Activated CD8-positive, alpha-beta T cell treated with anti-CD3 and anti-CD28 coated beads, Interleukin-2, amount 10 ng/mL, durations not matched to agents 7 days and 5 days (primary cell): ENCODE measurements at places on chromosomes 3 and 15. TPM values are rescaled to one million over a fixed set of nuclear protein-coding genes. Genes with fewer than 3 reads are reported as not detected.

- peaks cover 7% of the 10 kb centered on the region for H3K27me3 ChIP-seq
- H3K4me1 ChIP-seq, result peaks cover 15% of the 10 kb centered on the region
- no peak for DNase-seq
- H3K4me3 ChIP-seq, result no peak overlapping the region
These were observed 2.1 kb upstream of the ANP32A start for GRCh38 chr15:68822818-68823217.

TNNC1 gene
- total RNA-seq, result 2.1 TPM

RHOV gene
- total RNA-seq, result not detected

P2RY12 gene
- total RNA-seq, result not detected

- peaks cover 14% of the 10 kb centered on the region for H3K4me1 ChIP-seq
- H3K27ac ChIP-seq, result no peak overlapping the region
- H3K36me3 ChIP-seq, result no peaks in the 10 kb centered on the region
- DNase-seq, result no peak
These were observed 183.4 kb upstream of the GADL1 start for GRCh38 chr3:31077826-31078225.

- H3K27me3 ChIP-seq, result peaks cover 7% of the 10 kb centered on the region
- no peak overlapping the region for H3K27ac ChIP-seq
- no peaks in the 10 kb centered on the region for H3K36me3 ChIP-seq
- H3K4me3 ChIP-seq, result no peak overlapping the region
- no peak for DNase-seq
- H3K4me1 ChIP-seq, result peaks cover 5% of the 10 kb centered on the region
These were observed 18.7 kb downstream of the TMPRSS7 start for GRCh38 chr3:112053229-112053628.

ACKR2 gene
- 2.8 TPM for total RNA-seq

RPL29 gene
- 1,199 TPM for total RNA-seq

DNA sequence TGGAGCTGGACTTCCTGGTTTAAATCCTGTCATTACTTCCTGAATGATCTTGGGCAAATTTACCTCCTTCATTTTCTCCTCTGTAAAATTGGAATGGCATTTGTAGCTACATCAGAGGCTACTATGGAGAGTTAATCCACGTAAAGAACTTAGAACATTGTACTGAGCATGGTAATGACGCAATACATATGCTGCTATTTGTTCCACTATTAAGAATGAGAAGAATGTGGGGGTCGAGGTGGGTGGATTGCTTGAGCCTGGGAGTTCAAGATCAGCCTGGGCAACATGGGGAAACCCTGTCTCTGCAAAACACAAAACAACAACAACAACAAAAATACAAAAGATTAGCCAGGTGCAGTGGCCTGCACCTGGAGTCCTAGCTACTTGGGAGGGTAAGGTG is 250.6 kb downstream of the RYR3 start:
- H3K27ac ChIP-seq, result no peak overlapping the region
- no peaks in the 10 kb centered on the region for H3K36me3 ChIP-seq
- DNase-seq, result no peak
- H3K4me3 ChIP-seq, result no peak overlapping the region
- H3K27me3 ChIP-seq, result no peaks in the 10 kb centered on the region

DNA sequence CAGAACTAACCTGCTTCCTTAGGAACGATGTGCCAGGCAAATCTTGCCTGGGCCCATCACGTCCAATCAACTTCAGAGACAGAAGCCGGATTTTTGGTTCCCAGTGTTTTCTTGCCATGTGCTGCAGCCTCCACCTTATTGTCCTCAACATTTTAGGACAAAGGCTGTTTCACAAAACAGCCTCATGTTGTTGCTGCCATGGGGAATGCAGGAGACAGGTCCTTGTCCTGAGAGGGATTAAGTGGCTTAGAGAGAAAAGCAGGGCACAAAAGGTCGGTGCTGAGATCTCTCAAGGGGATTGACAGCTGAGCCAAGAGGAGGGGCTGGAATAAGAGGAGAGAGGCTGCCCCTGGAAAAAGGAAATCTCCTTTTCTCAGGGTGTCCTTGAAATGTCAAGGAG is 11.3 kb upstream of the NMNAT3 start:
- no peak overlapping the region for H3K27ac ChIP-seq
- no peak overlapping the region for H3K4me3 ChIP-seq
- no peaks in the 10 kb centered on the region for H3K4me1 ChIP-seq
- H3K36me3 ChIP-seq, result no peaks in the 10 kb centered on the region

- no peak for DNase-seq
- H3K4me1 ChIP-seq, result no peaks in the 10 kb centered on the region
- H3K4me3 ChIP-seq, result no peak overlapping the region
- no peaks in the 10 kb centered on the region for H3K36me3 ChIP-seq
- H3K27me3 ChIP-seq, result peaks cover 2% of the 10 kb centered on the region
- H3K27ac ChIP-seq, result no peak overlapping the region
These were observed 38.9 kb downstream of the ABI3BP start for GRCh38 chr3:100954199-100954935.

NOX5 gene
- not detected for total RNA-seq

DNA sequence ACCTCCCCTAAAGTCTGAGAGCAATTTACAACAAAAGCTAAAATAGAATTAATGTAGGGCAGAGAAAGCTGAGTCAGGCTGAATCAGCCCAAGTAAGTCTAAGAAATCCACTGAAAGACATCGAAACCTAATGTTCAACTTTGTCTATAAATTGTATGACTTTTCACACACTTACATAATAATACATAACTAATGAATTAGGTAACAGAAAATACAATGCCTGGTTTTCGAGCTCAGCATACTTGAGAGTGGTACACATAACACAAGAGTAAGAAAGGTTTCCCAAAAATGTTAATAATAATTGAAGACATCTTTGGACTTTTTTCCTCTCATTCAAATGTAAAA is 55.3 kb upstream of the VGLL4 start:
- H3K27me3 ChIP-seq, result no peaks in the 10 kb centered on the region
- no peak overlapping the region for H3K27ac ChIP-seq
- H3K4me3 ChIP-seq, result no peak overlapping the region
- H3K4me1 ChIP-seq, result no peaks in the 10 kb centered on the region

- DNase-seq, result no peak
- peaks cover 41% of the 10 kb centered on the region for H3K4me1 ChIP-seq
These were observed 25.5 kb downstream of the SLC9A9 start for GRCh38 chr3:143822798-143823197.

DNA sequence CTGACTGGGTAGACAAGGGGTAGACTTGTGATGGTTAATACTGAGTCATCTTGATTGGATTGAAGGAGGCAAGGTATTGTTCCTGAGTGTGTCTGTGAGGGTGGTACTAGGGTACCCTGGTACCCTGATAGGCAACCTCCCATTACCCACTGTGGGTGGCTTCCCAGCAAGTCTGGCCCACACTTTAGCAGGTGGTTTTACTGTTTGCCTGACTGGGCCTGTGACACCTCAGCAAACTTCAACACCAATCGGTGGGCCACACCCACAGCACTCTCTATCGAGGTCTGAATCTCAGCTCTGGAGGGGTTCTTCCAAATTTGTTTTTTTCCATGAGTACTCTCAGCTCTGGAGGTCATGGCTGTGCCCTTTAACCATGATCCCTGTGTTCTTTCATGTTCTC is 24.6 kb upstream of the SH3GL3 start:
- peaks cover 2% of the 10 kb centered on the region for H3K27me3 ChIP-seq
- no peak for DNase-seq
- no peak overlapping the region for H3K27ac ChIP-seq
- H3K36me3 ChIP-seq, result no peaks in the 10 kb centered on the region
- H3K4me1 ChIP-seq, result no peaks in the 10 kb centered on the region

- no peaks in the 10 kb centered on the region for H3K4me1 ChIP-seq
- no peak overlapping the region for H3K4me3 ChIP-seq
- H3K36me3 ChIP-seq, result no peaks in the 10 kb centered on the region
- H3K27me3 ChIP-seq, result no peaks in the 10 kb centered on the region
- no peak for DNase-seq
- no peak overlapping the region for H3K27ac ChIP-seq
These were observed 485.7 kb upstream of the ZNF385D start for GRCh38 chr3:22236490-22237270.

GRCh38 chr15:29854413-29854812 is 32.1 kb upstream of the TJP1 start:
- no peak overlapping the region for H3K27ac ChIP-seq
- no peak for DNase-seq
- H3K4me3 ChIP-seq, result no peak overlapping the region
- no peaks in the 10 kb centered on the region for H3K36me3 ChIP-seq
- H3K27me3 ChIP-seq, result peaks cover 2% of the 10 kb centered on the region

DNA sequence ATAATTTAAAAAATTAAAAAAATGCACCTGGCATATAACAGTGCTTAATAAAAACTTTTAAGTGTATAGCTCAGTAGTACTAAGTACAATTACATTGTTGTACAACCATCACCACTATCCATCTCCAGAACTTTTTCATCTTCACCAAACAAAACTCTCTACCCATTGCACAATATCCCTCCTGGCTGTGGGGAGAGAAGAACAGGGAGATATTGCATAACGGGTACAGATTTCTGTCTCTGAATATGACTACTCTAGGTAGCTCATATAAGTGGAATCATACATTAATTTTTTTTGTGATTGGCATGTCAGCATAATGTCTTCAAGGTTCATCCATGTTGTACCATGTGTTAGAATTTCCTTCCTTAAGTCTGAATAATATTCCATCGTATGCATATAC is 91.0 kb upstream of the PLAAT1 start:
- H3K27me3 ChIP-seq, result peaks cover 2% of the 10 kb centered on the region
- H3K4me3 ChIP-seq, result no peak overlapping the region
- DNase-seq, result no peak
- no peak overlapping the region for H3K27ac ChIP-seq

DNA sequence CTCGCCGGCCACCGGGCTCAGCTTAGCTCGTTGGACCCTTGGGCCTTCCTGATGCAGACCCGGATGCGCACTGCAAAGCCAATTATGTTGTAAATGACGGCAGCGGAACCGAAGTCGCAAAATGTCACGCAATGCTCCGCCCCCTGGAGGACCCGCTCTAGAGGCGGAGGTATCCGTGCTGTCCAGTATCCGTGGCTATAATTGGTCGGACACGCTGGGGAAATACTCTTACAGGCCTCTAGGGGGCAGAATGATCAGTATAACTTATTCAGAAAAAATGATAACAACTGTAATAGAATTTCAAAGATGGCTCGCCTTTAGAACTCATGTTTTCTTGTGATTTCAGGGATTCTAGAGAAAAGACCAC is at the start of gene PRR23B:
Gene PRR23B, minus strand, starts transcription at position 59 of the 367 bp plus-strand sequence. CDS start 265 bp downstream, outside the sequence.
- no peaks in the 10 kb centered on the region for H3K36me3 ChIP-seq
- no peak for DNase-seq
- no peaks in the 10 kb centered on the region for H3K27me3 ChIP-seq
- no peaks in the 10 kb centered on the region for H3K4me1 ChIP-seq
- H3K27ac ChIP-seq, result no peak within 1 kb of the TSS

DNA sequence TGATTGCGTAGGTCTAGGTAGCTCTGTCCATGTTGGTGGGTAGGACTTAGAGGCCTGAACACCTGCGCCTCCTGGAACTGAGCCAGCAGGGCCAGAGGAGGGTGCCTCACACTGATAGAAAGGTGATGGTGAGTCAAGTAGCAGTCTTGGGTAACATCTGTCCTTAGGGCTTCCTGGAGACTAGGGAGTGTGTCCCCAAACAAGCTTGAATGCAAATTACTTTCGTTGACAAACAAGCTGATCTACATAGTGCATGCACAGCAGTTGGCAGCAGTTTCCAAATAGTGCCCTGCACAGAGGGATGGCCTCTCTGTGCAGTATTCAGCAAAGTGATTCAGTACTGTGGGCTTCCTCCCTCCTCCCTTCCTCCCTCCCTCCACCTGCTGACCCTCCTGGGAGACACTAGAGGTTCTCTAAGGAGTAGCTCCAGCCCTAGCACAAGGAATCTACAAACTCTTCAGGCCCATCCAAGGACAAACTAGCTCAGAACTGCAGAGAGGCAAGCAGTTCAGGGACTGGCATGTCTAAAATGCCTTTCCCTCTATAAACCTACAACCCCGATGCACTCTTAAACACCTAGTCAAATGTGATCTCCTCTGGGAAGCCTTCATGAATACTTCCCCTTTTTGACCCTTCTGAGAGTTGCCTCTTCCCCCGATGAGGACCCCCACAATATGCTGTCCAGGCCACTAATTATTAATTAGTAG is 61.0 kb downstream of the TLE3 start:
- H3K27ac ChIP-seq, result no peak overlapping the region
- H3K36me3 ChIP-seq, result no peaks in the 10 kb centered on the region
- no peak overlapping the region for H3K4me3 ChIP-seq
- H3K4me1 ChIP-seq, result no peaks in the 10 kb centered on the region
- peaks cover 13% of the 10 kb centered on the region for H3K27me3 ChIP-seq
- no peak for DNase-seq
